CMK (cell line): ENCODE measurements at places on chromosomes 16 and 17.

GRCh38 chr16:75372236-75372856 is 61.0 kb downstream of the CFDP1 start:
- DNase-seq: no peak

DNA sequence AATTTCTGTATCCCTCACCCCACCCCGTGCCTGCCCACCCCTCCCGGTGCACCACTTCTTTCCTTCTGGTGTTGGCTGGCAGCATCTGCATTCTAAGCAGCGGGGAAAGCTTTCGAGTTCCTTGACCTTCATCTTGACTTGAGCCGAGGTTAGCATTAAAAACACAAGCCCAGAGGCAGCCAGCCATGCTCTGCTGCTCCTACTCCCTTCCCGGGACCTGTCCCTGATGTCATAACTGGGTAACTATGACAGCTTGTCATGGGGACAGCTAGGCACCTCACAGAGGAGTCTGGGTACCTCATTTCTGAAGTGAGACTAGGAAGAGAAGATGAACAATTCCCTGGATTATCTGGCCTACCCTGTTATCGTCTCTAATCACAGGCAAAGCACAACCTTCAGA is at the start of gene CFAP97D1:
Gene CFAP97D1 (plus strand): TSS at position 301 of the 400 bp plus-strand sequence. CDS start 28 bp downstream, at position 329.
- no peak for DNase-seq

GRCh38 chr17:82418001-82418986 is at the start of the genes HEXD and OGFOD3:
Gene HEXD, plus strand, starts transcription at chr17:82418347. Its CDS starts 1,453 bp downstream, at chr17:82419800.
Gene OGFOD3, minus strand, starts transcription at chr17:82418586. Its CDS starts 101 bp downstream, at chr17:82418485.
- peak; percentile 65 for DNase-seq

- DNase-seq: peak; percentile 57
Observed at GRCh38 chr17:74089869-74090464, 113.5 kb upstream of the RPL38 start.

GRCh38 chr16:67666559-67667452 is at the start of the genes C16orf86 and ENKD1:
Gene C16orf86, plus strand, starts transcription at chr16:67666814. Its CDS starts 157 bp downstream, at chr16:67666971.
Gene ENKD1, minus strand, starts transcription at chr16:67666750. Its CDS starts 308 bp downstream, at chr16:67666442.
- no peak for DNase-seq

DNA sequence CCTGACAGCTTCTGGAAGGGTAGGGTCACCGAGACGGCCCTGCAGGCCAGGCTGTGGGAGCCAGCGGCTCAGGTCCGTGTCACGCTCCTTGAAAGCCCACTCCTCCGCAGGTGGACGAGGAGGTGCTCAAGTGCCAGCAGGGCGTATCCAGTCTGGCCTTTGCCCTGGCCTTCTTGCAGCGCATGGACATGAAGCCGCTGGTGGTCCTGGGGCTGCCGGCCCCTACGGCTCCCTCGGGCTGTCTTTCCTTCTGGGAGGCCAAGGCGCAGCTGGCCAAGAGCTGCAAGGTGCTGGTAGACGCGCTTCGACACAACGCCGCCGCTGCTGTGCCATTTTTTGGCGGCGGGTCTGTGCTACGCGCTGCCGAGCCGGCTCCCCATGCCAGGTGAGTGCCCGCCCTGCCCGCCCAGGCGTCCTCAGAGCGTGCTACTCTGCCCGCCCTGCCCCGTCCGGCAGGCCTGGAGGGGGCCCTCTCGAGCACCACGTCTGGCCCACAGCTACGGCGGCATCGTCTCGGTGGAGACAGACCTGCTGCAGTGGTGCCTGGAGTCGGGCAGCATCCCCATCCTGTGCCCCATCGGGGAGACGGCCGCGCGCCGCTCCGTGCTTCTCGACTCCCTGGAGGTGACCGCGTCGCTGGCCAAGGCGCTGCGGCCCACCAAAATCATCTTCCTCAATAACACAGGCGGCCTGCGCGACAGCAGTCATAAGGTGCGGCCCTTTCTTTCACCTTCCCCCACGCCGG is 1.3 kb downstream of the NAGS start:
- DNase-seq: no peak

DNA sequence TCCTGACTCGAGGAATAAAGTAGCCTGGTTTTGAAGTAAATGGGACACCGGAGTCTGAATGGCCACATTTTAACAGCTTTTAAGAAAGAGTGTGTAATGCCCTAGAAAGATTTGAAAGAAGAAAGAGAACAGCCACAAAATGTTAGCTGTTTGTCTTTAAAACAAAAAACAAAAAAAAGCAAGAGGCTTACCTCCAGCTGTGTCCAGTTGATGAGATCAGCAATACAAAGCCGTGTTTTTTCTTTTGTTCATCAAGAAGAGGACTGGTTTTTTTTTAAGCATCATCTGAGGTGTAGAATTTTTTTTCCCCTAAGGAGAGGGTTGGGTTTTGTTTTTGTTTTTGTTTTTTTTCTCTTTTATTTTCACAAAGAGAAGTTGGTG is 58.8 kb downstream of the NKD1 start:
- no peak for DNase-seq

DNA sequence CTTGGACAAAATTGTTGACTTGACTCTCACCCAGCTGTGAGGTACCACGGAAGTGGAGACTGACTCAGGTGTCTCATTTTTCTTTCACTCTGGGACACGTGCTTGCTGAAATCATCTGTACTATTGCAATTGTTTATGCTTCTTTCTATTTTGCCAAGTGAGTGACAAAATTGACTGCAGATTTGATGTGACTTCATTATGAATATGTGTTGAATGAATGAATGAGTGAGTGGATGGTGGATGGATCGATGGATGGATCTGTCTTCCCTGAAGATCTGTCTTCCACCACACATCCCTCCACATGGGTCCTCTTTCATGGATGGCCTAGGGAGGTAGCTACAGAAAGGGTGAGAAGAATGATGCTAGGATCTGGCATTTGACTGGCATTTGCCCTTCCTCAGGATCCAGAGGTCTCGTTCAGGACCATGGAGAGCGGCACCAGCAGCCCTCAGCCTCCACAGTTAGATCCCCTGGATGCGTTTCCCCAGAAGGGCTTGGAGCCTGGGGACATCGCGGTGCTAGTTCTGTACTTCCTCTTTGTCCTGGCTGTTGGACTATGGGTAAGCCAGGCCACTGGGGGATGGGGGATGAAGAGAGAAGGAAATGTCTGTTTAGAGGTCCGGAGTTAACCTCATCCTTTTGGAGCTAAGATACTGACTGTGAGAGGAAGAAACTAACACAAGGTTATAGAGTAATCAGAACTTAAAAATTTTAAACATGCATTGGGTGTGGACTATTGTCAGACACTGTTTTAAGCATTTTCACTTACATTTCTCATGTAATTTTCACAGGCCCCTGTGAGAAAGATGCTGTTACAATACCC is 12.7 kb downstream of the SLC5A11 start:
- peak; percentile 32 for DNase-seq

- no peak for DNase-seq
Observed at GRCh38 chr16:49537924-49538459, 164.4 kb downstream of the C16orf78 start.

DNA sequence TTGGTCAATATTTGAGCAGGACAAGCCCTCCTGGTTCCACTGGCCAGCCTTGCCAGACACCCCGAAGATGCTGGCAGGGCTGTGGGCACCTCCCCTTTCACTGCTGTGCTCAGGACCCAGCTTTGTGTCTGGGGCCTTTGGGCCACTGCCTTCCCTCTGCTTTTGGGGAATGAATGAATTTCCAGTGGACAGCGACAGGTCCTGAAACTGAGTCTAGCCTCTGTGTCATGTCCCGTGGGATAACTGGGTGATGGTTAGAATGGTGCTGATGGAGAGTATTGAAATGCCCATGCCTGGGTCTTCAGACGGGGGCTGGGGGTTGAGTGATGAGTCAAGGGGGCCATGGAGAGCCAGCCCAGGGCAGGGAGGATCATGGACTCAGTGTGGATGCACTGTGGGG is 135.8 kb downstream of the FOXL1 start:
- DNase-seq: no peak

- no peak for DNase-seq
Observed at GRCh38 chr17:81440511-81441244, 45.4 kb downstream of the BAHCC1 start.

DNA sequence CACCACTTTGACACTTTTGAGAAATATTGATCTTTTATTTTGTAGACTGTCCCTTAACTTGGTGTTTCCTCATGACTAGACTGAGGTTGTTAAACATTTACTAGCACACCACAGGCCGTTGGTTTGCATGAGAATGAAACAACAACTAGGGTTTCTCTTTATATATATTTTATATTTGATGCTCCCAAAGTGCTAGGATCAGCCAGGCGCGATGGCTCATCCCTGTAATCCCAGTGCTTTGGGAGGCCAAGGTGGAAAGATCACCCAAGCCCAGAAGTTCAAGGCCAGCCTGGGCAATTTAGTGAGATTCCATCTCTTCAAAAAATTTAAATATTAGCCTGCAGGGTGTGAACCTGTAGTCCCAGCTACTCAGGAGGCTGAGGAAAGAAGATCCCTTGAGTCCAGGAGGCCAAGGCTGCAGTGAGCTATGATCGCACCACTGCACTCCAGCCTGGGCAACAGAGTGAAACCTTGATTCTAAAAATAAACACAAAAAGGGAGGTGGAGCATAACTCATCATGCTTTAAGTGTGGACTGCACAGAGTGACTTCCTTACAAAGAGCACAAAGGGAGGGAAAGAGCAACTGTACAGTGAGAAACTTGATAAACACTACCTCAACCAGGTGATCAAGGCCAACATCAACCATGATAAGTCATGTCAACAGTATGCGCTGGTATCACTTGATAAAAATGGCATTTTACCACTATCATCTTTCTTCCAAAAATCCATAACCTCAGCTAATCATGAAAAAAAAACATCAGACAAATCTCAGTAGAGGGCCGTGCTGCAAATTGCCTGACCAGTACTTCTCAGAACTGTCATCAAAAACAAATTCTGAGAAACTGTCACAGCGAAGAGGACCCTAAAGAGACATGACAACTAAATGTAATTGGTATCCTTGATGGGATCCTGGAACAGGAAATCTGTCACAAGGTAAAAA is 72.8 kb upstream of the ATF7IP2 start:
- no peak for DNase-seq

- no peak for DNase-seq
Observed at GRCh38 chr16:52963212-52963854, 89.4 kb downstream of the CHD9NB start.
